ENCODE measurements at places on chromosomes 1 and 21.

GRCh38 chr1:8586438-8586837, 231.0 kb downstream of the RERE start:
- no peak for DNase-seq

DNA sequence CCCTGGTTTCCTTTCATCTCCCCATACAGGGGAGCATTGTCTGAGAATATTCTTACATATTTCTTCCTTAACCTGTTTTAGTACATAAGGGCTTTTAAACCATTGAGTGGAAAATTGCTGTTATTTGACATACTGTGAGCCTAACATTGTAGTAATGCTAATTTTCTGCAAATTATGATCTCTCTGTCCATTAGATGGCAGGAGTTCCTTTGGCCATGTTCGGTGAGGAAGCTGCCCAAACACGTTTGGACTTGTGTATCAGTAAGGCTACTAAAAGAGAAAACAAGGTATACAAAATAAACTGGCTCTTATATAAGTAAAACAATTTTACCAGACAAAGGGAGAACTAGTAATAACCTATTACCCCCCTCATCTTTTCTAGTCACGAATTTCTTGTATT, 29.2 kb downstream of the CDC7 start:
- no peak for DNase-seq

- DNase-seq, result no peak
Observed at GRCh38 chr1:186195377-186195931, 179.6 kb downstream of the TPR start.

DNA sequence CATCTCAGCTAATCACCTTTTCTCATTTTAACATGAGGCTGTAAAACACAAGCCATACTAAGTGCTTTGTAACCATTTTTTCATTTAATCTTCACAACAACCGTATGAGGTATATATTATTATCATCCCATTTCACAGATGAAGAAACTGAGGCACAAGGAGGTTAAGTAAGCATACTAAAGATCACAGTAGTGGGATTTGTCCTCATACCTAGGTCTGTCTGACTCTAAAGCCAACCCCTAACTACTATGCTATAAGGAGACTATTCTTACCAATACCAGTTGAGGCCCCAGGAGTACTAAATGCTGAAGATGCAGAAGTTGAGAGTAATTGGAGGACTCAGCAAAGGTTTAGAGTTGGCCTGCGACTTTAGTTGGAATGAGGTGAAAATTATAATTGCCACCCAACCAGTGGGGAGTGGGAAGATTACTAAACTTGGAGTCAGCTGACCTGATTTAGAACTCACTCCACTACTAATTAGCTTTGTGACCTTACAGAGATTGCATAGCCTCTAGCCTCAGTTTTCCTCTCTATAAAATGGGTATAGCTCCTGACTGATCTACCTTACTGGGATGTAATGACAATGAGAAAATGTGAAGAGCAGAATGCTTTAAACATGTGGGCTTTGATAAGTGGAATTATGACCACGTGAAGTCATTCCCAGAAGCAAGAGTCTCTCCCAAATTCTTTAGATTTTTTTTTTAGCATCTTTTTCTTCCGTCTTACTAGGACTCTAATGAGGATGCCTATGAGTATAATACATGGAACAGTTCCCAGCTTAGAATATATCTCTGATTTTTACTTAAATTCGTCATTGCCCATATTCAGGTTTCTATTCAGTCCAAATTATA, 85.8 kb upstream of the IPO9 start:
- no peak for DNase-seq

DNA sequence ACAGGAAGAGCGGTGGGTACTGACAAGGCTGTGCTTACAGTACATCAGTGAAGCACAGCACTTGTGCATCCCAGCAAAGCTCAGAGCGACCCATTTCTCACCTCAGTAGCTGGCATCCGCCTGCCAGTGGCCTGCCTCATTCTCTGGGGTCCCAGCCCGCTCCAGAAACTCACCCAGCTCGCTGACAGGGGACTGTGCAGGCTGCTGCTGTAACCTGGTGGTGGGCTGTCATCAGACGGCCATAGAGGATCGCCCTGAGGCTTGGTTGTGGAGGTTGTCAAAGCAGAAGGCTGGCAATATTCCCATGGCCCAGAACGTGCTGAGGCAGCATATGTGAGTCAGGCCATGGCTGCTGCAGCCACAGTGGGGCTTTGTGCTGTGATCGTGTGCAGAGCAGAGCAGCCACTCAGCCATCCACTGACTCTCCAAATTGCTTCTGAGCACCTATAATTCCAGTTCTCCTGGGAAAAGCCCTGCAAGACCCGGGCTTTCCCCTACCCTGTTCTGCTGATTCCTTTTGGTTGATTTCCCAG, 13.6 kb upstream of the GPR137B start:
- DNase-seq, result no peak

DNA sequence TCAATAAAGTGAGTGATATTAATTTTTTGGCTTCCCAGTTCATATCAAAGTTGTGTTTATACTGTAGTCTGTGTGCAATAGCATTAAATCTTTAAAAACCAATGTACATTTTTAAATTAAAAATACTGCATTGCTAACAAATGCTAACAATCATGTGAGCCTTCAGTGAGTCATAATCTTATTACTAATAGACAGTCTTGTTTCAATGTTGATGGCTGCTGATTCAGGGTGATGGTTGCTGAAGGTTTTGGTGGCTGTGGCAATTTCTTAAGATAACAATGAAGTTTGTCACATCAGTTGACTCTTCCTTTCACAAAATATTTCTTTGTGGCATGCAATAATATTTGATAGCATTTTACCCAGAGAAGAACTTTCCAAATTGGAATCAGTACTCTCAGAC, 109.0 kb downstream of the ZMYM4 start:
- DNase-seq, result no peak

- DNase-seq, result no peak
Observed at GRCh38 chr1:206472024-206472423, 1.7 kb downstream of the IKBKE start.

DNA sequence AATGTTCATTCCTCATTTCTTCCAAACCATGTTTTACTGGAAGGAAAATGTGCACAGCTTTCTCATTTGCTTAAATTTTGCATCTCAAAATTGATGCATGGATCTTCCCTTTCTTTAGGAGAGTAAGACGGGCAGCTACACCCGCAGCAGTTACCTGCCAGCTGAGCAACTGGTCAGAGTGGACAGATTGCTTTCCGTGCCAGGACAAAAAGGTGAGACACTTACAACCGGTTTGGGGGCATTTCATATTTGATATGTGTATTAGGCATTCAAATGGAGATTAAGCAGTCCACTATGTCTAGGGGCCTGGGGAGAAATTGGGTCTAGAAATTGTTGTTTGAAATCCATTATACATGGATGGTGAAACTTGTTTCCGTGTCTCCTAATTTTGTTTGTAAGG, 12.9 kb downstream of the C8A start:
- DNase-seq, result no peak

DNA sequence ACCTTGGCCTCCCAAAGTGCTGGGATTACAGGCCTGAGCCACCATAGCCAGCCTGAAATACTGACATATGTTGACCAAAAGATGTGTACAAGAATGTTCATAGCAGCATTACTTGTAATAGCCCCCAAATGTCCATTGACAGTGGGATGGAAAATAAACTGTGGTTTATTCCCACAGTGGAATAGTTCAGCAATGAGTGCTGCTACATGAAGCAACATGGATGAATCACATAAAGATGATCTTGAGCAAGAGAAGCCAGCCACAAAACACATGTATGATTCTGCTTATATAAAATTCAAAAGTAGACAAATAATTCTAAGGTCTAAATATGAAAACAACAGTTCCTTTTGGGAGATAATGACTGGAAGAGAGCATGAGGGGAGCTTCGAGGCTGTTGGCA, 9.1 kb upstream of the CREG1 start:
- no peak for DNase-seq

DNA sequence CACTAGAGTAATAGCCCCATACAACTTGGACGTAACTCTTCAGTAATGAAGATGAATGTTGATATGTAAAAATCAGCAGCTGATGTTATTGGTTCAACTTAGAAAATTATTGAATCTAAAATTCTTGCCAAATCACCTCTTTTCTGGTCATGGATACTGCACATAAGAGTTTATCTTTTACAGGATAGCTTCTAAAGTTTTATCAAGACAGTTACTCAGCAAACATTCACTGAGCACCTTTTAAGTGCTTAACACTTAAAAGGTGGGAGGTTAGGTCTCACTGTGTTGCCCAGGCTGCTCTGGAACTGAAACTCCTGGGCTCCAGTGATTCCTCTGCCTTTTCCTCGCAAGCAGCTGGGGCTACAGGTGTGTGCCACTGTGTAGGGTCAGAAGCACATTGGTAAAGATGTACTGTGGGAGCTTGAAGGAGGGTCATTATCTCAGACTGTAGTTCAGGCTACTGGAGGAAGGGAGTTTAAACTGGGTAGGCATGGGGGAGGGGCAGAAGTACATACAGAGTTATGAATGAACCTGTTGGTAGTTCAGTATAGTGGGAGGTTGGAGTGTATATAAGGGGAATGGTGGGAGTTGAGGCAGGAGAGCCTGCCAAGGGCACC, 2.0 kb downstream of the MPZL1 start:
- no peak for DNase-seq

- DNase-seq, result no peak
Observed at GRCh38 chr1:64842224-64842623, 97.3 kb downstream of the RAVER2 start.

DNA sequence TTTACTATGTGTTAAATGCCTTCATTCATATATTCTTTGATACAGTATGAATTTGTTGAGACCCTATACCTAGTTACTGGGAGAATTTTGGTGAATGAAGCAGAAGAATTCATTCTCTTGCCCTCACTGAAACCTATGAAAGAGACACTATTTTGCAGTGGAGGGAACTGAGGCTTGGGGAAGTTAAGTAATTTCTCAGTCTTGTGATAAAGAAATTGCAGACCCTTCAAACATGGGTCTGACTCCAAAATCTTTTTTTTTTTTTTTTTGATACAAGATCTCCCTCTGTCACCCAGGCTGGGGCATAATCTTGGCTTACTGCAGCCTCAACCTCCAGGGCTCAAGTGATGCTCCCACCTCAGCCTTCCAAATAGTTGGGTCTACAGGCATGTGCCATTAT, 132.1 kb downstream of the DNM3 start:
- no peak for DNase-seq

DNA sequence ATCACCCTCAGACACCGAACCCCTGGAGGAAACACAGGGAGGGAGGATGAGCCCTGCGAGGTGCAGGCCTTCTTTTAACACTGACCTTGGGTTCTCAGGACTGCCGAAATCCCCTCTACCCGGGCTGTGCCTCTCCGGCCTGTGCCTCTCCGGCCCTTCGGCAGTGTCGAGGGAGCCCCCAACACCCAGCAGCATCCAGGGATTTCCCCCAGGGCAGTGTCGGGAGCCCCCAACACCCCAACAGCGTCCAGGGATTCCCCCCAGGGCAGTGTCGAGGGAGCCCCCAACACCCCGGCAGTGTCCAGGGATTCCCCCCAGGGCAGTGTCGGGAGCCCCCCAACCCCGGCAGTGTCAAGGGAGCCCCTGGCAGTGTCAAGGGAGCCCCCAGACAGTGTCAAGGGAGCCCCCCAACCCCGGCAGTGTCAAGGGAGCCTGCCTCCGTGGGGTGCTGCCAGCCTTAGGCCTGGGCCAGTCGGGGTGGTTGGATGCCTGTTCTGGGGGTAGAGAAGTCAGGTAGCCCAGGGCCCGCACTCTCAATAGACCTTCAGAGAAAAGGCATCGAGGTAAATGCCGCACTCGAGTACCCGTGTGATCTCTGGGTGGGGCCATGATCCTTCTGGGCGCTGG, 57.5 kb downstream of the PRKCZ start:
- no peak for DNase-seq

GRCh38 chr1:159122005-159122621, 45.5 kb upstream of the AIM2 start:
- DNase-seq, result no peak

GRCh38 chr1:91736146-91736714, 149.7 kb downstream of the TGFBR3 start:
- DNase-seq, result no peak

DNA sequence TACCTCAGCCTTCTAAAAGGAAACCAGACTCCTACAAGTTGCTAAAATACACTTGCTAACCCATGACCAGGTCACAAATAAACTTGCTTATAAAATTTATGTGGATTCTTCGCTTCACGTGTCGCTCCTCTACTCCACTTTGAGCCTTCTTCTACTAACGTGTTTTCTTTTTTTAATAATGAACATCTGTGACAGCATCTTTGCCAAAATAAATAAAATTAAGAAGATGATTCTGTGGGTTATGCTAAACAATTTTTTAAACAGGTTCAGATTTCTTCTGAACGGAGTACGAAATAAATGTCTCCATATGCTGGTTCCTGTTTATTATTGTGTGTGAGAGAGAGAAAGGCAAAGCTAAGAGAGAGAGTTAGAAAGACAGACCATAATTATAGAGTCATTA, 735.8 kb downstream of the LTN1 start:
- DNase-seq, result no peak

GRCh38 chr1:112579801-112580510, 39.0 kb downstream of the ST7L start:
- no peak for DNase-seq

DNA sequence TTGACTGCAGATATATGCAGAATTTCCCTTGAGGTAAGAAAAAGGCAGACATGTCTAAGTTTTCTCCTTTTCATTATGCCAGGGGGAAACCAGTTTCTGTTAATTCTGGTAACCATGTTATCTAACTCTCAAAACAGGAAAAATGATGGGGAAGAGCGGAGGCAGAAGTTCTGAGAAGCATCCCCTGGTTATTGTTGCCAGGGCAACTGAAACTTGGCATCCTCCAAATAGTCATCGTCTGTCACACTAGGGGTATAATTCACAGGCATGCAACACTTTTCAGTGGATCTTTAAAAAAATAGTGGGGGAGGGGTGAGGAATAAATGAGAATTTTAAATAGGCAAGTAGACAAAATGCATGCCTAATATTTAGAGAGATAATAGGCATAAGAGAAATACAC, 715.3 kb upstream of the CXADR start:
- DNase-seq, result no peak

- no peak for DNase-seq
Observed at GRCh38 chr21:41931041-41931451, 22.8 kb downstream of the C2CD2 start.

- no peak for DNase-seq
Observed at GRCh38 chr1:25615172-25615541, 1.4 kb upstream of the MAN1C1 start.

Data from T-helper 17 cell (primary cell).